ENCODE measurements at places on chromosomes 16 and 17.

DNA sequence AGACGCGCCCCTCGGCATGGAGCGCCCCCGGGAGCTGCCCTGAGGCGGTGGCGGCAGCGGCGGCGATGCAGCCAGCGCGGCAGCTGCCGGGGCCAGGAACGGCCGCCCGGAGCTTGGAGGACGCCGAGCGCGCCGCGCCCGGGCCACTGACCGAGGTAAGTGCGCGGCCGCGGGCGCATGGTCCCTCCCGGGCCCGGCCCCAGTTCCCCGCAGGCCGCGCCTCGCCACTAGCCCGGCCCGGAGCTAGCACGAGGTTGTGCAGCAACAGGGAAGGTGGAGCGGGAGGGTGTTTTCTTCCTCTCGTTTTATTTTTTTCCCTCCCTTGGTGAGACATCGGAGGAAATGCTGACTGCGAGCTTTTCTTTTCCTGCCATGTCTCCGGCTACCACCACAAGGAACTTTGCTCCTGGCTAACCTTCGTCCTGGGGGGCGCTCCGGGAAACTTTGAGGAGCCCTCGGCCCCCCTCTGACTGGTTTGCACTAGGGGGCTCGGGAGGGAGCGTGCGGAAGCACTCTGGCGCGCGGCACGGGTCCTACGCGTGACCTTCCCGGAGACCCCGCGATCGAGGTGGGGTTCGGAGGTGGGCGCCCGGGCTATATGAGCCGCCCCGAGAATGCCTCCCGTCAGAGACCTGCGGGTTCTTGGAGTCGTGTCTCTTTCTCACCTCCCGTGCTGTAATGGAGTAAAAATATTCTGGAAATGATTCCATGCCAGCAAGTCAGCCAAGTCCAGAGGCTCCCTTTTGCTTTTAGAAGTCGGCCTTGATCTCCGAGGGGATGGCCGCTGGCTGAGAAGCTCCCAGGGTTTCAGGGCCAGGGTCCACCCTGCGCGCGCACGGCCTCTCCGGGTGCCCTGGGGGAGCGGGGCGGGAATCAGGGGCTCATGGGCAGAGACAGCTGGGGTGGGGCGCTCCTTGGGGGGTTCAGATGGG lies 868 bp downstream of the KCNJ12 start:
- peak; percentile 23 for ATAC-seq

DNA sequence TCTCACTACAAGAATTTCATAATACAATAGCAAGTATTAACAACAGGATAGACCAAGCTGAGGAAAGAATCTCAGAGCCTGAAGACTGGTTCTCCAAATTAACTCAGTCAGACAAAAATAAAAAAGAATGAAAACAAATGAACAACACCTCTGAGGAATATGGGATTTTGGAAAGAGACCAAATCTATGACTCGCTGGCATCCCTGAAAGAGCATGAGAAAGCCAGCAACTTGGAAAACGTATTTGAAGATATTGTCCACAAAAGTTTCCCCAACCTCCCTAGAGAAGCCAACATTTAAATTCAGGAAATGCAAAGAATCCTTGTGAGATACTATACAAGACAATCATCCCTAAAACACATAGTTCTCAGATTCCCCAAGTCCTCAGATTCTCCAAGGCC lies 20.9 kb downstream of the NLRP1 start:
- ATAC-seq = no peak

DNA sequence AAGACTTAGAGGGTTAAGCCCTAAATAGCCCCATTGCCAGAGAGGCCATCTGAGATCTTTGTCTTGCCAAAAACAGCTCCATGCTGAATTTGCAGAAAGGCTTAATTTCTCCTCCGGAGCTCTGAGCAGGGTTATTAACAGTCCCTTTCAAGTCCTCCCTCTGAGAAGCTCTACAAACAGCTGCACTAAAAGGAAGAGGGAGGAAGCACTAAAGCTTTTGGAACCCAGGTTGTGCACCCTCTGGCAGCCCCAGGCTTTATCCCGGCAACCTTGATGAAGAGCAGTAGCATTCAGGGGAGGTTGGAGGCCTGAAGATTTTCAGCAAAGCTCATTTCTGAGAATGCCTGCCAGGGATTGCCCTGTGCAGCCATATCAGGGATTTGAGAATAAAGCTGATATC lies 554.7 kb downstream of the RBFOX1 start:
- no peak for ATAC-seq

- ATAC-seq = peak; percentile 87
Observed at GRCh38 chr16:24670623-24671454, 58.6 kb upstream of the TNRC6A start.

DNA sequence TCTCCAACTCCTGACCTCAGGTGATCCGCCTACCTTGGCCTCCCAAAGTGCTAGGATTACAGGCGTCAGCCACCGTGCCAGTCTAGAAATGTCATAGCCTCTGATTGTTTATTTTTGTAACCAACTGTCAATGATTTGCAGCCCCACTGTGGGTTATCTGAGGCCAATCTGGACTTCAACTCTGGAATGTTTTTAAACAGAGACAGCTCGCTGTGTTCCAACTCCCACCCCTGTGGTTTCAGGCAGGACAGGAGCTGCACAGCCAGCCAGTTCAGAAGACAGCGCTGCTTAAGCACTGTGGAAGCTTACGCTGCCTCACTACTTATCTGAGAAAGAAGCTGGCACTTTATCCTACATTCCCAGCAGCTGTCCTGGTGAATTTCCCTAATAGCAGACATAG lies 19.5 kb downstream of the MRM3 start:
- ATAC-seq = no peak

- ATAC-seq = no peak
Observed at GRCh38 chr17:319266-319665, 33.3 kb downstream of the RPH3AL start.

DNA sequence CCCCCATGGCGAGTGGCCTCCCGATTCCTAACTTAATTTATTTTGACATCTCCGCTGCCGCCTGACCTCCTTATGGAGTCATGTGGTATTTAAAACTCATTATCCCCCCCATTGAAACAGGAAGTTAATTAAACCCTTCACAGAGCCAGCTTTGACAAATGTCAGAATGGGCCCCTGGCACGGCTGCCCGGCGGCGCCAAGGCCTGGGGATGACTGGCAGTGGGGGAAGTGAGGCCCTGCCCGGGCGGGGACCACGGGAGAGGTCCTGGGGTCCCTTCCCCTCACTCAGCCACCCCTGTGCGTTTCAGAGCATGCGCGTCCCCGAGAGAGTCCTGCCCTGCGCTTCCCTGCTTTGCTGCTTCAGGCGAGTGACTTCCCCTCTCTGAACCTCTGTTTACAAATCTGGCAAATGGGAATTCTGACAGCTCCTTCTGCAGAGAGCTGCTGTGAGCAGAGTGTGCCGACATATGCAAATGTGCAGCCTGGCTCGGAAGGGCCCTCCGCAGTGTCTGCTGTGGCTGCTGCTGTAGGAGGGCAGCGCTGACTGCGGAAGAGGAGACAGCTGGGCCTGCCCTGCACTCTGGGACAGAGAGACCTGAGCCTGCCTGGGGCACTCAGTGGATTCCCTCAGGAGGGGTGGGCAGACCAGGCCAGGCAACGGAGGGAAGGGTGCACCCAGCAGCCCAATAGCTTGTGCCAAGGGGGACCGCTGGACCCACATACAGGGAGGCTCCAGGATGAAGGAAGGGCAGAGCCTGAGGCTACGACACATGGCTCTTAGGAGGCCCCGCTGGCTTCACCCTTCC lies 4.4 kb upstream of the ZFPM1 start:
- no peak for ATAC-seq

DNA sequence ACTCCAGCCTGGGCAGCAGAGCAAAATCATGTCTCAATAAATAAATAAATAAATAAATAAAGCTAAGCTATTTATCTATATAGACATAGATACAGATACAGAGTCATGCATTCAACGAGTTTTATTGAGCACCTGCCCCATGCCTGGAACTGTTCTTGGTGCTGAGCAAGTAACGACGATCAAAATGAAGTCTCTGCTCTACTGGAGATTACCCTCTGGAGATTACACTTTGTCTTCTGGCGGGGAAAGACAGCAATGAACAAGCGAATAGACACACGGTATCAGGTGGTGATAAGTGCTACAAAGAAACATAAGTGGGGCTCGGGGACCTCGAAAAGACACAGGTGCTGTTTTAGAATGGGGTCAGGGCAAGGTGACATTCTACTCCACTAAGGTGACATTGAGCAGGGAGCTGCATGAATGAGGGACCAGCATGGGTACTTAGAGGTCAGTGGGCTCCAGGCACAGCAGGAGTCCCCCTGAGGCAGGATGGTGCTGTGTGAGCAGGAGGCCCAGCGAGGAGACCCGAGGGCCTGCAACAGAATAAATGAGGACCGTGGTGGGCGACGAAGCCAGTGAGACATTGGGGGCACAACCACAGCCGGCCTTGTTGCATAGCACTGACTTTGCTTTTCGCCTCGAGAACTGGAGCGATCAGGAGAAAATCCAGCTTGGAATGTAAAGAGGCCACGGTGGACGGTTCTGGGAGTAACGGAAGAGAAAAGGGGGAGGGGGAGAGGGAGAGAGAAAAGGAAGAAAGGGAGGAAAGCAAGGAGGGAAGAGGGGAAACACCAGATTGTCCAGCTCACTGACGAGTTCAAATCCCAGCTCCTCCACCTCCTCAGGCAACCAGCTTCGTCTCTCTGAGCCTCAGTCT lies 42.4 kb upstream of the MEAK7 start:
- ATAC-seq = no peak

DNA sequence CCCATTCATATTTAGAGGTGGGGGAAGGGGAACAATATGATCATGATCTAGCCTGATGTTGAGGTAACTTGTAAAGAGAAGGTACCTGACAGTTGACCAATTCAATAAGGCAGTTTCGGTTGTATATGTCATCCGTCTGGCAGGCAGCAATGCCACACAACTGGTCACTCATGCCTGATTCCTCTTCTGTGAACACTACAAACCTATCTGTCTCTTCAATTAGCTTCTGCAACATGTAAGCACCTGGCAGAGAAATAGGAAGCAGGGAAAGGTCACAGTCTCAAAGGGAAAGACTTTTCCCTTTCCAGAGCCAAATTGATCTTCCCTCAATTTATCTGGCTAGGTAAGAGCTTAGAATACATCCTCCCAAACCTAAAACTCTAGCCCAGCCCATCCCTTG lies 10.2 kb upstream of the RSKR start:
- ATAC-seq = no peak

DNA sequence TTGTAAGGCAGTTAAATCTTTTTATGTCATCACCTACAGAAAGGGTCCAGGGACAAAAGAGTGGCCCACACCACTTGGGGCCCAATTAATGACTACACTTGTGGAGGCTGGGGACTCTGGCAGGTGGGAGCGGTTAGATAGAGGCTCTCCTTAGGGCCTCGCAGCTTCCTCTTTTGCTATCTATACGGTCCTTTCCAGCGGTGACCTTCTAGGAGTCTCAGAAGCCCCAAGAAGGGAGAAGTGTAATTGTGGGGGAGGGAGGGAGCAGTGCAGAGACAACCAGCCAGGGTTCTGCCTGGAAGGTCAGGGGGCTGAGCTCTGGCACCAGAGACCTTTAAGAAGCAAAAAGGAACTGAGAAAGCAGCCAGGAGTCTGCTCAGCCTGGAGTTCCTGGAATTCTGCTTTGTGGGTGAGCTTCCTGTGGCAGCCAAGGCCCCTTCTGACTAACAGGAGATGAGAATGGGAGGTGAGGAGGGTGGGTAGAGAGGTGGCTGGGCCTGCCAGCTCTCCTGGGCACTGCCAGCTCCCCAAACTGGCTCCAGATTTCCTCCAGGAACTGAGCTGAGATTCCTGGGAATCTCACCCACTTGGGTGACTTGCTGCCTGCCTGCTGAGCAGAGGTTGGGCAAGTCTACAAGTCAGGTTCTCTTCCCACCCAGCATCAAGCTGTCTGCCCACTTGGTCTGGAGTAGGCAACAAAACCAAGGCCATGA lies 16.3 kb upstream of the MAP3K14 start:
- ATAC-seq = peak; percentile 66

- ATAC-seq = no peak
Observed at GRCh38 chr16:24027466-24027865, 191.7 kb downstream of the PRKCB start.

- peak; percentile 57 for ATAC-seq
Observed at GRCh38 chr16:74226338-74226954, 70.2 kb upstream of the PSMD7 start.

GRCh38 chr17:8288336-8289102 lies at the start of gene RANGRF:
RANGRF (plus strand) TSS chr17:8288670; CDS start chr17:8288789, 119 bp downstream.
- ATAC-seq = peak; percentile 93

- ATAC-seq = no peak
Observed at GRCh38 chr17:32502710-32503109, 15.9 kb downstream of the CDK5R1 start.

DNA sequence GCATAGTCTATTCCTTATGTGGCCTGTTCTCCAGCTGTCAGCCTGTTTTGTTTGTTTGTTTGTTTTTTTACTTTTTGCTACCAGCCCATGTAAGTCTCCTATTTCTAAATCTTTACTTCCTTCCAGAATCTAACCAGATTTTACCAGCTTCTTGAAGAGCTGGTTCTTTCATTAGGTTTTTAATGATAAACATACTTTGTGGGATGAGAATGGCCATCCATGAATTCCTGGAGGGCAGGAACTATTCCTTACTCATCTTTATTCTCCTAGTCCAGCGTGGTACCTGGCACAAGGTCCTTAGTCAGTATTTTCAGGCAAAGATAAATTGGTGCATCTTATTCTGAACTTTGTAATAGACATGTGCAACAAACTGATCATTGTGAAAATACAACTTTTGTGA lies 17.3 kb downstream of the RSPRY1 start:
- ATAC-seq = no peak

DNA sequence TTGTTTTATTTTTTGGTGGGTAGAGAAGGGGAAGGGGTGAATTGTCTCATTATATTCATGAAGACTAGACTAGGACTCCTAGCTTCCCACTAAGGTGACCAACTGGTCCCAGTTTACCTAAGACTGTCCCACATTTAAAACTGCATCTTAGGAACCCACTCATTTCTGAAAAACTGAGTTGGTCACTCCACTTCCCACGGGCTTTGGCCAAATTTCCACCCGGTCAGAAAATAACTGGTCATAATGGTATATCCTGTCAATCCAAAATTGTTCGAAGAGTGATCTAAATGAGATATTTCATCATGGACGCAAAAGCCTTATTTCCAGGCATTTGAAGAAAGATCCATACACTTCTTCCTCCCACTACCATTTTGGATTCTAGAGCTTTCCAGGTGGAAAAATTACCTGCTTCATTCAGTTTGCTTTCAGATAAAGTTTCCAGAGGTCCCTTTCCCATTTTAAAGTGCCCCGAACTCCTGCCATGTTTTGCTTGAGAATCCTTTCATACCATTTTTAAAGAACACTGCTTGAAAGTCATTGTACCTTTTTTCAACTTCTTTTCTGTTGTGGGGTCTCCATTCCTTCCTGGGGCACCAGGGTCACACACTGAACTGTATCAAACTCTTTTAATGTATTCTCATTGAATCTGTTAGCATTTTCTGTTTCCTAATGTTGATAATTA lies 21.8 kb upstream of the ZFHX3 start:
- no peak for ATAC-seq

Data from SK-N-SH treated with all-trans-retinoic acid at 6 μM for 48 hours (cell line).